ENCODE measurements at places on chromosomes 11 and 22.

DNA sequence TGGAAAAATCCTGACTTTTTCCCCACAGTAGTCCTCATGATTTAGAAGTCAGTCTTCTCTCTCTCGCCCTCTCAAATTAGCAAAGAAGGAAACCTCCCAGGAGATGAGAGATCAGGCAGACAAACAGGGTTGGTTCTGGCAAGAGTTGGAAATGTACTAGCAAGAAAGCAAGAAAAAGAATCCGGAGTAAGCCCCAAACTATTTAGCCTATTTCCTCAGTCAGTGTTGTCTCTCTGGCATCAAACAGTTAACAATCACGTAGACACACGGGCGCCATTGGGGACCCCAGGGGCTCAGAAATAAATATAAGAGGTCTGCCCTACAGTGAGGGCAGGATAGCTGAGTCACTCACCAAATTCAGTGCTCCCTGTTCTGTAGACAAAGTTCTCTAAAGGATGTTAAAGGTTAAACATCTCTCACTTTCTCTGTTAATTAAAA is 4.7 kb downstream of the C11orf52 start:
- no peak for DNase-seq

DNA sequence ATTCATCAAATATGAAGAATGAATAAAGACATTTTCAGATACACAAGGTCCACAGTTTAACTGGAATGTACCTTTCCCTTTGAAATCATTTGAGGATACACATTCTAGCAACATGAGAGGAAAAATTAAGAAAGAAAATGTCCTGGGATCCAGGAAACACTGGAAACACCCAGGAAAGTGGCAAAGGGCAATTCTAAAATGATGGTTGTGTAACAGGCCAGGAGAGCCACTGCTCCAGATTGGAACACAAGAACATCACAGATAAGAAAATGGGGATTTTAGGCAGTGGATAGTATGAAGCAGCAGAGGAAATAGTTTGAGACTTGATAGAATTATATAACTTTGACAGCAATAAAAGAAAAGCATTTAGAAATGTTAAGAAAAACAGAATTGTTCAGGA is 56.1 kb upstream of the GRIK4 start:
- DNase-seq: no peak

- DNase-seq: peak; percentile 60
These were observed at the start of gene KCNQ1 for GRCh38 chr11:2444821-2445745. Gene KCNQ1 (plus strand): TSS chr11:2445008. CDS start chr11:2445099, 91 bp downstream.

GRCh38 chr11:118914178-118914918 is 11.4 kb downstream of the BCL9L start:
- DNase-seq: no peak

DNA sequence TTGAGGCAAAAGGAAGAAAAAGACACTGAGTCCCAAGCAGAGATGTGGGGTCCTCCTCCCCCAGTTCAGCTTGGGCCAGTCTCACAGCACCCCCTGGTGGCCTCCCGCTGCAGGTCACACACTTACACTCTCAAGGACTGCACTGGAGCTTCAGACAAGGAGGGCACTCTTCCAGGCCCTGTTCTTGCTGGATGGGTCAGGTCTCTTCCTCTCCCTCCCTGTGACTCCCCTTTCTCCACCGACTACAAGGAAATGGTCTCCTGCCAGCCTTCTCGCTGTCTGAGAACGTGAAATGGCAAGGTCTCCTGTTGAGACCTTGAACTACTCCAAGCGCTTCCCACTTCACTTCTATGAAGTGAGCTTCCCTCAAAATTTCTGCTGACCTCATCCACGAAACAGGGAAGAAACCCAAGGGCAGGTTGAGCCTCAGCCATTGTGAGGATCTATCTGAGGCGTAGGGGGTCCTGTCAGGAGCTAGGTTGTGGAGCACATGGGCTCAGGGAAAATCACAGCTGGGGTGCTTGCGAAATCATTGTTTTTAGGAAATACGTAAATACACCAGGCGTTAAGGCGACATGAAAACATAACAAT is 11.2 kb upstream of the IGLL1 start:
- DNase-seq: peak; percentile 27

GRCh38 chr11:122101625-122102291 is 14.3 kb downstream of the BLID start:
- no peak for DNase-seq

DNA sequence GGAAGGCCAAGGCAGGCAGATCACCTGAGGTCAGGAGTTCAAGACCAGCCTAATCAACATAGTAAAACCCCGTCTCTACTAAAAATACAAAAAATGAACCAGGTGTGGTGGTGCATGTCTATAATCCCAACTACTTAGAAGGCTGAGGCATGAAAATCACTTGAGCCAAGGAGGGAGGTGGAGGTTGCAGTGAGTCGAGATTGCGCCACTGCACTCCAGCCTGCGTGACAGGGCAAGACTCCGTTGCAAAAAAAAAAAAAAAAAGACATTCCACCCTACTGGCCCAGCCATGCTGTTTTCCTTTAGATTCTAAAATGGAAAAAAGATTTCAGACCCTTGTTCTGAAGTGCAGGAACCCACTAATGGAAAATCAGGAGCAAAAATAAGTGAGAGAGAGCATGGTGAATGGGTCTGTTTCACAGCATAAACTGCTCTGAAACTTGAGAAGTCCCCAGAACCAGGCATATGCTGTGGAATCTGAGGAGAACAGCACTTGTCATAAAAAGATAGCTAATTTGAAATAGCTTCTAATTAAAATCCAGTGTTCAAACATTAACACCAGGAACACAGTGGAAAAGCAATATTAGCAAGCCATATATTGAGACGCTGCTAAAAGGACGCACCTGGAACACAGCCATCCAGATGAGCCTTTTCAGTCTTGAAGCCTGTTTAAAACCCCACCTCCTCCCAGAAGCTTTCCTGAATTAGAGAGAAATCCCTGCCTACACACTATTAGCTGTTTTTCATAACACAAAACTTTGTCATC is 66.3 kb upstream of the CHRM4 start:
- no peak for DNase-seq
